Astrocyte of the hippocampus (primary cell): ENCODE measurements at places on chromosomes 6 and 20.
A peak's percentile ranks its signal among the peaks of the same experiment; 100 is the strongest.

DNA sequence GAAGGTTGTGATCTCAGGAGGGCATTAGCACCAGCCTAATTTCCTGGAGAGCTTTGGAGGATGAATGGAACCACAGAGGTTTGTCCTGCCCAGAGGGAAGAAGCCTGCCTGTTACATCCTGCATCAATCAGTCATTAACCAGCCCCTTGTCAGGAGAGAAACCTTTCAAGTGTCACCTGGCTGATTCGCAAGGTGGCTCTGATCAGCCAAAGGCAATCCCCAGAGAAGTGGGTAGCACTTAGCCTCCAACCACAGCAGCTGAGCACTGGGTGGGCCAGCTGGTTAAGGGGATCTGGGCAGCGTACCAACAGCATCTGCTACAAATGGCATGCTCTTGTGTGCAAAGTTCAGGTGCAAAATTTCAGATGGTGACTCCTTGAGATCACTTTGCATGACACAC, 26.9 kb downstream of the ANKEF1 start:
- no peak for DNase-seq

- no peak for DNase-seq
Observed at GRCh38 chr6:13674533-13675190, 37.0 kb downstream of the RANBP9 start.

GRCh38 chr20:59456342-59457279, 147.7 kb upstream of the PHACTR3 start:
- DNase-seq: no peak

DNA sequence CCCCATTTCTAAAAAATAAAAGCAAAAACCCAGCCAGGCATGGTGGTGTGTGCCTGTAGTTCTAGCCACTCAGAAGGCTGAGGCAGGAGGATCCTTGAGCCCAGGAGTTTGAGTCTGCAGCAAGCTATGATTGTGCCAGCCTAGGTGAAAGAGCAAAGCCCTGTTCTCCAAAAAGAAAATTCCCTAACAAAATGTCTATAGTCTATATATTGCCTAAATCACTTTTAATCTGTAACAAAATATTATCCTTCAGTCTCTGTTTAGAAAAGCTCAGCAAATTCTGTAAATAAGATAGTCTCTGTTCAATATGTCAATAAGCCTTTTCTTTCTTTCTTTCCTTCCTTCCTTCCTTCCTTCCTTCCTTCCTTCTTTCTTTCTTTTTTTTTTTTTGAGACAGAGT, 75.8 kb upstream of the ZFP64 start:
- DNase-seq: no peak

- no peak for DNase-seq
Observed at GRCh38 chr6:158969148-158969547, 30.9 kb downstream of the RSPH3 start.

GRCh38 chr20:33188421-33188820, 20.5 kb downstream of the BPIFA2 start:
- DNase-seq: no peak

DNA sequence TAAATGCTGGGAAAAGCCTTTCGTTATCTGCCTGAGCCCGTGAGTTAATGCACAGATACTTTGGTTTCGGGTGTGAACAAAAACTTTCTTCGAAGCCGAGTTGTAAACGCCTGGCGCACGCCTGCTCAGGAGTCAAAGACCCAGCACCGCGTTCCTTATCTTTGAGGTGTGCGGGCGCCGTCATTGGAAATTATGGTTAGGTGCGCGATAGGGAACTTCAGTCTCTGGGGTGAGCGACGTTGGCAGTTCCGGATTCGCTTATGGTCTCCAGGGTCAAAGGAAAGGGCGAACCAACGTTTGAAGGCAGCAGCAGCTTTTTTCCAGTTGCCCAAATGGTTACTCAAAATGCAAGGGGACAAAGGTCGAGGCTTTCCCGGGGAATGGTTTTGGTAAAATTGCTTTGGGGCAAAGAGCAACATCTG, 853 bp downstream of the SLC22A3 start:
- no peak for DNase-seq

DNA sequence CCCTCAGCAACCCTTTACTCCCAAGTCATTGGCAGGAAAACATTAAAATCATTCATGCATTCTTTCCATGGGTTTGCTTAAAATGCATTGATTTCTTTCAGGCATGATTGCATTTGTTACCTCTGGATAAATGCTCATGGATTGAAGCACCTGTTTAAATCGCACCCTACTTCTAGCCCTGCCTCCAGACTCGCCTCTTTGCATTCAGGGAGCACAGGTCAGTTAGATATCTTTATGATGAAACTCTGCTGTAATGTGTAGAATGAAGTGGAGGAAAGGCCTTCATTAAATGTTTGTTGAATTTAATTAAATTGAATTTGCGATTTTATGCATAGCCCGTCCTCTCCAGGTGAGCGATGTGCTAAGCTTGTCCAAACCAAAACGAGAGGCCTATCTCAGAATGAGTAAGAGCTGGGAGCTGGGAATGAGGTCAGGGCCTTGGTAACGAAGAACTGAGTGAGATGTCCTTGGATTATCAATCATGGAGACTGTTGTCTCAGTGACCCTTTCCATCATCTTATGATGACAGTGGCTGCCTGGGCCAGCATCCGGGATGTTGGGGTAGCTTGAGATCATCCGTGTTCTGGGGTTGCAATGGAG, 210.1 kb downstream of the SYNDIG1 start:
- DNase-seq: no peak

DNA sequence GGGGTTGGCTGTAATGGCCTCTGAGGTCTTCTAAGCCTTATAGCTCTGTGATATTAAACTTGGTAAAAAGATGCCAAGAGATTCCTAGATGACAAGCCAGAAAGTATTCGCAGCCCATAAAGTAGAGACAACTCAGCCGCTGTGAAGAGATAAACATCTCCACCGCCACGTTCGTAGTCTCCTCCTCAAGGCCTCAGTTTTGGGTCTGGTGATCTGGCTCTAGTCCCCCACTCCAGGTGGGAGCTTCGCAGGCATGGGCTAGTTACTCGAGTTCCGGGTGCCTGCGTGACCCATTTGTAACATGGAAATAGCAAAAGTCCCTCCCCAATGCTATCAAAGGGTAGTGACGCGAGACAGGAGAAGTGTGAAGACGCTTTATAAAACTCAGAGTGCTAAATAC, 28.3 kb upstream of the AFDN start:
- DNase-seq: no peak

- DNase-seq: peak; percentile 42
Observed at GRCh38 chr20:8855315-8855714, 213.6 kb upstream of the PLCB4 start.

- DNase-seq: no peak
Observed at GRCh38 chr6:22069306-22069800, 227.5 kb downstream of the PRL start.

GRCh38 chr6:151749341-151749740, 58.1 kb upstream of the ESR1 start:
- no peak for DNase-seq

GRCh38 chr6:135944120-135944519, 92.6 kb downstream of the PDE7B start:
- DNase-seq: no peak

- DNase-seq: no peak
Observed at GRCh38 chr6:5898563-5898962, 108.2 kb downstream of the NRN1 start.

- DNase-seq: no peak
Observed at GRCh38 chr20:10221021-10221420, 2.4 kb downstream of the SNAP25 start.

DNA sequence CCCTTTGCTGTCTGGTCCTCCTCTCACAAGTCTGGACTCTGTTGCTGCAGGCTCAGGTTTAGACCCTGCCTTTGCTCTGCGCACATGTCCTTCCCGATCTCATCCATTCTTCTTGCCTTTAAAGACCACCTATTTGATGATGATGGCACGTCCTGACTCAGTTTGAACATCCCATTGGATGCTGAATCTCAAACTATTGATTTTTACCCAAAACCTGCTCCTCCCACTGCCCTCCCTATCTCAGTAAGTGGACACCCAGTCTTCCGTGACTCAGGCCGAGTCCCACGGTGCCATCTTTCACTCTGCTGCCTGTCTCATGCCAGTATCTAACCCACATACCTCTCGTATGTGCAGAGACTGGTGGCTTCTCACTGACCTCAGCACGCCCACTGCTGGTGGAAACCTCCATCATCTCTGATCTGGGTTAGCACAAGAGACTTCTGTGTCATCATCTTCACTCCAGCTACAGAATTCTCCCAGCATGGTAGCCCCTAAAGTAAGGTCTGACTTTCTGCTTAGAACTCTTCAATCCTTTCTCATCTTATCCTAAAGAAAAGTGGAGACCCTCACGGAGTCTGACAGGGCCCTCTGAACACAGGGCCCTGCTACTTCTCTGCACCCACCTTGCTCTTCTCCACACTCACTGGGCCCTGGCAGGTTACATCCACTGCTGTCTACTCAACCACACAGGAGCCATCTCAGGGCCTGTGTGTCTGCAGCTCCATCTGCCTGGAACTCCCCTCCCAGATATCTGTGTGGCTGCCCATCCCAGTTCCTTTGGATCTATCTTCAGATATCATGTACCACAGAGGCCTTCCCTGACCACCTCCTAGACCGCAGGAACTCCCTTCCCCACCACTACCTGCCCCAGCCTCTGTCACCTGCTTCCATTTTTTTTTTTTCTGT, 387.1 kb upstream of the AGPAT4 start:
- DNase-seq: no peak

- no peak for DNase-seq
Observed at GRCh38 chr20:50347284-50348063, 156.8 kb downstream of the CEBPB start.

GRCh38 chr6:87333033-87333432, 4.0 kb upstream of the GJB7 start:
- no peak for DNase-seq

DNA sequence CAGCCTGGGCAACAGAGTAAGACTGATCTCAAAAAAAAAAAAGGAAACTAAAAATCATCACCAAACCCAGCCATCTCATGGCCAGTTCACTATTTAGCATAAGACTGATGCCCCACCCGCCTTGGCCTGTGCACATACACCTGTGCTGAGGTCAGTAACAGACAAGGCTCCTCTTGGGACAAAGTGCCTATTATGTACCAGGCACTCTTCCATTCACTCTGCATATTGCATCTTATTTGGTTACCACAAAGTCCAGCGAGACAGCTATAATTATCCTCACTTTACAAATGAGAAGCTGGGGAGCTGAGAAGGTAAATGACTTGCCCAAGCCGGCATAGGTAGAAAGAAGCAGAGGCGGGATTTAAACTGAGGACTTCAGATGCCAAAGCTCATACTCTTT, 3.8 kb downstream of the PTPRT start:
- DNase-seq: no peak

- DNase-seq: no peak
Observed at GRCh38 chr6:162728706-162729105, 932 bp downstream of the PACRG start.

DNA sequence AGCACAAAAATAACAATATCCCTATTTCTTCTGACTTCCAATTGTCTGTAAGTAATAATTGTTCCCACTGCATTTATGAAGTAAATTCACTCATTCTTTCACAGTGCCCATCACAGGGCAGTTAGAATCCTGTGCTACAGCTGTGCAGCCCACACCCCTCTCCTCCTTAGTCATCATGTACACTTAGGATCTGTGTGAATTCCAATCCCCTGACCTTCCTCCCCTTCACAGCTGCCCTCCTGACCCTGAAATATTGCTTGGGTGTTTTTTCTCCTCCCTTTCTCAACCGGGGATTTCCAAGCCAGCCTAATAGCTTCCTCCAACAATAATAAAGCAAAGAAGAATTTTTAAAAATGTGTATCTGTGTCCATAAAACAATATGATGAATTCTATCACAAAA, 91.5 kb upstream of the BEND6 start:
- DNase-seq: peak; percentile 30

DNA sequence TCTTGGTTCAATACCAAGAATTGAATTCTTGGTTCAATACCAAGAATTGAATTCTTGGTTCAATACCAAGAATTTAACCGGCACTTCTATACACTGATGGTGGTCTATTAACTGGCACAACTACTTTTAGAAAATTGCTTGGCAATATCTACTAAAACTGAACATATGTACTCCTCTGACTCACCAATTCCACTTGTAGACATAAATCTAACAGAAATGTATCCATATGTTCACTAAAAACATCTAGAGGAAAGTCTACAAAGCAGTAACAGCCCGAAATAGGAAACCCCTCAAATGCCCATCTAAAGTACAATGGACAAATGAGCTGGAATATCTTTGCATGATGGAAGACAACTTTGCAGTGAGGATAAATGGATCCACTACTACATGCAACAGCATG, 71.9 kb downstream of the KIF16B start:
- no peak for DNase-seq

DNA sequence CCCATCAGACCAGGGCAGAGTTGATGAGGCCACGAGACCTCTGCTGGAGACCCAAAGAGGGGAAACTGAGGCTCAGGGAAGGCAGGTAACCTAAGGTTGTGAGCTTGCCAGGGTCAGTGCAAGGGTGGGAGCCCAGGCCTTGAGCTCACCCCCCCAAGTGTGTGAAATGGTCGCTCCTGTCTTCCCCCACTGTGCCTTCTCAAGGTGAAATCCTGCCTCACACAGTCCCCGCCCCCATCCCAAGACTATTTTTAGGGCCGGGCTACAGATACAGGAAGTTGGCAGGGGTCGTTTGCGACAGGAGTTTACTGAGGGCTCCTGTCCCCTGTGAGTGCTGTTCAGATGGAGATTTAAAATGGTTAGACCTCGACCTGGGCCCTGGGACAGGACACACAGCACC, 18.7 kb upstream of the GATA5 start:
- DNase-seq: no peak

DNA sequence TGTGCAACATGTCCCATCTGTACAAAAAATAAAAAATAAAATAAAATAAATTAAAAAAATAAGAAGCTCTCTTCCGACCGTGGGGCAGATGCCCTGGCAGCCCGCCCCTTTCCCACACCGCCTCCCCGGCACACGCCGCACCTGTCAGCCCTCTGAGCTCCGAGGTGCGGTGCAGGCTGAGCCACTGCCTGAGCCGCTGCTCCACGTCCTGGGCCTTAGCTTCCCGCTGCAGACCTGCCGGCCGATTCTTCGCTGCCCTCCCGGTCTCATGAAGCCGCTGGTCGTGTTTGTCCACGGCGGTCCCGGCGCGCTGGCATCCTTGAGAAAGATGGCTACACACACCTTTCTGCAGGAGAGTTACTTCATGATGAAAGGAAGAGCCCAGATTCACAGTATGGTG, 10.7 kb upstream of the CLPSL2 start:
- DNase-seq: no peak

- no peak for DNase-seq
Observed at GRCh38 chr6:11780097-11780428, 1.5 kb upstream of the ADTRP start.

DNA sequence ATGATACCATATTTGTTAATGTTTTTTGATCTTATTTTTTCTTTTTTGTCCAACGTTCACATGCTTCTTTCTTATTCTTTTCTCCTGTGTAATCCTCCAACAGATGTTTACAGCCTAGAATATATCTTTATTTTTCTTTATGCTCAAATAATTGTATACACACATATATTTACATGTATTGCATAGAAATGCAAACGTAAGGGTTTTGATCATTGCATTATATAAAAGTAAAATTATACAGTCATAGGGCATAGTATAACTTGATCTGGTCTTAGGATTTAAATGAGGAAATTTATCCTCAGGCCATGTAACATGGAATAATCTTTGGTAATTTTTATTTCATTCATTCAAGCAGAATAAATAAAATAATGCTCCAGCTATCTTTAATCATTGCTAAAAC, 84.9 kb upstream of the EEF1E1 start:
- DNase-seq: no peak
